NCI-H524 (cell line): ENCODE measurements at places on chromosomes 6 and 20.

DNA sequence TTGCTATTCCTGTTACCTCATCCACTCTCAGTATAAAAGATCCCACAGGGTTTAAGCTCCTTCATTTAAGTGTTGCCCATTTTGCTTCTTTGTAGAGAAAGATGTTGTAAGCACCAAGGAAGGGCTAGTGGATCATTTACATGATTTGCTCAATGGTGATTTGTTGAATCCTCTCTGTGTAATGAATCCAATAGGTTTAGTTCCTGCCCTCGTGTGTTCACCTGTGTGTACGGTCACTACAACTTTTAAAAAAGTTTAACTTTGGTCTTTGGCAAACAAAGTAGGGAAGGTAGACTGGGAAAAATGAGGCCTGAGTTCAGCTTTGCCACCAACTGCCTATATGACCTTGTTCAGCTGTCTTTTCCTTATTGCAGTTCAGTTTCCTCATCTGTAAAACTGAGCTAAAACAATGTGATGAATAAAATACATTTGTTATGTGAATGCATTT lies 51.5 kb downstream of the DHX35 start:
- DNase-seq = no peak

GRCh38 chr20:48354320-48354876 lies 473.4 kb downstream of the PREX1 start:
- no peak for DNase-seq

DNA sequence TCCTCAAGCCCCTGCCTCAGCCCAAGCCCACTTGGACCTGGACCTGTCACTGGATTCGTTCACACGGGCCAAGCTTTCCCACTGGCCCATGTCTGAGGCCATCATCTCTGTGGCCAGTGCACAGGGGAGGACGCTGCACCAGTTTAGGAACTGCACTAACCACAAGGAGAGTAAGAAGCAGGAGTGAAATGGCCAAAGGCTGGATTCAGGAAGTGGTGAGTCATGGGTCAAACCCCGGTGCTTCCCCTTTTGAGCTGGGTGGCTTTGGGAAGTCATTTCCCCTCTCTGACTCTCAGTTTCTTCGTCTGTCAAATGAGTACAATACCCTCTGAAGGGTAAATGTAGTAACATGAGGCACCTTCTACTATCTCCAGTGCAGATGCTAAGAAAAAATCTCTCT lies 87.9 kb downstream of the CD40 start:
- DNase-seq = no peak

DNA sequence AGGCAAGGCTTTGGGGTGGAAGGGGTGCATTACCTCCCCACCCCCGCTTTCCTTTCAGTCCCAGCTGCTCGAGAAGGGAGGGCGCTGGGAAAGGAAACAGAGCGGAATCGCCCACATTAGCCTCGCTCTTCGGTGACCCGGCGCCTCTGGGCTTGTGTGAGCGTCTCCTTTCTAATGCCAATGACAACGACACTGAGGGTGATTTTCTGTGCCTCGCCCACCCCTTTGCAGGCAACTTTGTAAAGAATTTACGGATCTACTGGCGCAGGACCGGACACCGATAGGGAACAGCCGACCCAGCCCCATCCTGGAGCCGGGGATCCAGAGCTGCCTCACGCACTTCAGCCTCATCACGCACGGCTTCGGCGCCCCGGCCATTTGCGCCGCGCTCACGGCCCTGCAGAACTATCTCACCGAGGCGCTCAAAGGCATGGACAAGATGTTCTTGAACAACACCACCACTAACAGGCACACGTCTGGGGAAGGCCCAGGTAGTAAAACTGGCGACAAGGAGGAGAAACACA lies 24.3 kb downstream of the TFAP2B start:
- no peak for DNase-seq

GRCh38 chr6:169289619-169290339 lies 36.1 kb upstream of the THBS2 start:
- DNase-seq = no peak

DNA sequence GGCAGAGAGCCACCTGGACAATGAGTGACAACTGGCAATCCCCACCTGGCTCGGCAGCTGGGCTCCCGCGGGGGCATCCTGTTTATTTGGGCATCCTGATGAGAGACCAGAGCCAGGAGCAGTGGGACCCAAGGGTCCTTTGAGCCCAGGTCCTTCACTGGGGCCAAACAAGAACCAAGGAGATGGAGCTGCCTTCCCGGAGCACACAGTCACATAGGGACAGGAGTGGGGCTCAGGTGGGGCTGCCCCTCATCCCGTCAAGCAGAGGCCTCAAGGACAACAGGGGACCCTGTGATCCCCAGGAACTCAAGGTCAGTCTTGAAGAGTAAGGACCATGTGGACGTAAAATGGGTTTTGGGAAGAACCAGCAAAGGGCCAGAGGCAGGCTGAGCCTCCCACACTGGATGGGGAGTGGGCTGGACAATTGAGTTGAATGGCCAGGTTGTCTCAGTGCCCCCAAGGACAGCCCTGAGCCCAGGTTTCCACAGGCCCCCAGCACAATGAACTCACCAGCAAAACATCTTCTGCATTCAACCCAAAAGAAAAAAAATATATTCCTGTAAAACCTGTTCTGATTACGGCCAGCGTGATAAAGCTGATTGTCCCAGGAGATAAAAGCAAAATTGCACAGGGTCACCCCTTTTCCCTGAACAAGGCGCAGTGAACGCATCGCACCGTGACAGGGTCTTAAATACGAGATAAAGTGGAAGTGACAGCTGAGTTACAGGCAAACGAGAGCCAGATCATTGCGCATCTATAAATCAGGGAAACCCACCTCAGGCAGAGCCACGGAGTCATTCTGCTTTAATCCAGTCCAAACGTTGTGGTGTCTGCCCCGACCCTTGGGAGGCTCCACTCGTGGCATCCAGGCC lies 86.2 kb downstream of the ANKRD60 start:
- DNase-seq = no peak

GRCh38 chr6:41443616-41444525 lies 102.3 kb upstream of the FOXP4 start:
- no peak for DNase-seq

DNA sequence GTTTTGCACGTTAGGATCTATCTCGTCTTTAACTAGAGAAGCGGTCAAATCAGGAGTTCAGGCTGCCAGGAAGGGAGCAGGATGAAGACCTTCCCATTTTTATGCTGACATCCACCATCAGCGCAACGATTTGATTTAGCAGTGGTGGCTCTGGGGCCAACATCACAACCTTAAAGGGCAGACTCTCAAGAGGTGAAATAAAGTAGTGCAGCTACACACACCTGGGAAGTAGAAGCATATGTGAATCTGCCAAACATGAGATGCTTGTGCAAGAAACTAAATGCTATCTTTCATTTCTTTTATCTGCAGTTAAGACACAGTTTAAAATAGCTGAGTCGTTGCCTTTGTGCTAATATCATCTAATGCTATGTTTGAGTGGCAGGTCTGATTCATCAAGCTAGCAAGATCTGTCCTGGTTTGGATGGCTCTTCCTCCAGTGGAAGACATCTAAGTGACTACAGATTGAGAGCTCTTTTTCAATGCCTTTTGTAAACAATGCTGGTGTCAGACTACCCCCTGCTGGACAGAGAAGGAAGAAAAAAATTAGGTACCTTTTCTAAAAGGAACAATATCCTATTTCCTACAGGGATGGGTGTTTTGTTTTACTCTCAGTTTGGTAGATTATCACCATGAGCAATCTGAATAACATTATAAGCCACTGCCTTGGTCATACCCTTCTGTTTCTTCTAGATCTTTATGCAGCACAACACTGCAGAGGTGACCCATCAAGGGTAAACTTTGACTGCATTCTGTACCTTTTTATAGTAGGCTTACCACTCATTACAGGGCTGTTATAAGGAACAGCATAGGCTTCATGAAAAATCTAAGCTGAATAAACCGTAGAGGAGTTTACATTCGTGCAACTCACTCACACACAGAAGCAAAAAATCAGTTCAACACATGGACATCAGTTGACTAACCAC lies 171.6 kb upstream of the FBXL4 start:
- peak; percentile 25 for DNase-seq

GRCh38 chr20:19786311-19786710 lies 28.3 kb downstream of the RIN2 start:
- DNase-seq = peak; percentile 93

GRCh38 chr6:129317931-129318820 lies 391.8 kb downstream of the ARHGAP18 start:
- DNase-seq = peak; percentile 27

DNA sequence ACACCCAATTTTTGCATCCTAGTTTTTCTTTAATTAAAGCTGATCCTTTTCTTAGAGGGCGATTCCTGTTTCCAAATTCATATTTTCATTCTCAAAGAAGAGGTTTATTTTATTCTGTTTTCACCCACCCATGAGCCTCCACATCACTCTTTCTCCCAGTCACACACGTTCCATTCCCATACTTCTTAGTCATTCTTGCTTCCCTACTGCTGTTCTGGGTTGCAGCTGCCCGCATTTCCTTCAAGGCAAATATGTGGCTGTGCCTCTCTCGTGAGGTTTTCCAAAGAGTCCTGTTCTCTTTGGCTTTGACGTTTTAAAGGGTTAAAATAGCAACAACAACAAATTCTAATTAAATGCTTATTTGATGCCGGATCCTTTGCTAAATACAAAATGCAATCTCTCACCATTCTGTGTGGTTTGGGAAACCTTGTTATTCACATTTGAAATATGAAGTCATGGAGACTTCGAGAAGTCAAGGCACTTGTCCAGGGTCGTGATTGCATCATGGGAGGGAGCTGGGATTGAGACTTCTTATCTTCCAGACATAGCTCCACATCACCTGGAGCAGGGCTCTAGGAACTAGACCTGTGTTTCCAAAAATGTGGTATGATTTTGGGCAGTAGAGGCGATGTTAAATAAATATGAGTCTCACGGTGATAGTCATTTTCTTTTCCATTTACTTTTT lies 126.6 kb downstream of the DOK5 start:
- no peak for DNase-seq

DNA sequence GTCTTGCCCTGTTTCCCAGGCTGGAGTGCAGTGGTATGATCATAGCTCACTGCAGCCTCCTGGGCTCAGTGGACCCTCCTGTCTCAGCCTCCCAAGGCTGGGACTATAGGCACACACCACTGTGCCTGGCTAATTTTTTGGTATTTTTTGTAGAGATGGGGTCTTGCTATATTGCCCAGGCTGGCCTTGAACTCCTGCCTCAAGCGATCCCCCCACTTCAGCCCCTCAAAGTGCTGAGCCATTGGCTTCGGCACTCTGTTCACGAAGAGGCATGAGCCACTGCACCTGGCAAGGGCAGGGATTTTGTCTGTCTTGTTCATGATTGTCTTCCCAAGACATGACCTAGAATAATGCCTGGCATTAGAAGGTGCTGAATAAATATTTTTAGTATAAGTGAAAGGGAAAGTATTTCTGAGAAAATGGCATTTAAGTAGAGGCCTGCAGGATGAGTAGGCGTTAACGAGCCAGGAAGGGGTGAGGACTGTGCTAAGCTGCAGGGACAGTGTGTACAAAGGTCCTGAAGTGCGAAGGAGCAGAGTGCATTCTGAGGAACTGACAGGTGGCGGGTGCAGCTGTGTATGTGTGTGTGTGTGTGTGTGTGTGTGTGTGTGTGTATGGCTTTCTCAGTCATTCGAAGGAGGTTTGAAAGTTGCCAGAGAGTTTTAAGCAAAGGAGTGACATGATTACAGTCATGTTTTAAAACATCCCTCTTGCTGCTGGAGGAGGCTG lies 43.0 kb downstream of the VEGFA start:
- peak; percentile 86 for DNase-seq

- no peak for DNase-seq
Measured at GRCh38 chr6:130788954-130789353, 38.3 kb upstream of the SMLR1 start.

GRCh38 chr6:7088076-7088742 lies 19.6 kb upstream of the RREB1 start:
- no peak for DNase-seq

DNA sequence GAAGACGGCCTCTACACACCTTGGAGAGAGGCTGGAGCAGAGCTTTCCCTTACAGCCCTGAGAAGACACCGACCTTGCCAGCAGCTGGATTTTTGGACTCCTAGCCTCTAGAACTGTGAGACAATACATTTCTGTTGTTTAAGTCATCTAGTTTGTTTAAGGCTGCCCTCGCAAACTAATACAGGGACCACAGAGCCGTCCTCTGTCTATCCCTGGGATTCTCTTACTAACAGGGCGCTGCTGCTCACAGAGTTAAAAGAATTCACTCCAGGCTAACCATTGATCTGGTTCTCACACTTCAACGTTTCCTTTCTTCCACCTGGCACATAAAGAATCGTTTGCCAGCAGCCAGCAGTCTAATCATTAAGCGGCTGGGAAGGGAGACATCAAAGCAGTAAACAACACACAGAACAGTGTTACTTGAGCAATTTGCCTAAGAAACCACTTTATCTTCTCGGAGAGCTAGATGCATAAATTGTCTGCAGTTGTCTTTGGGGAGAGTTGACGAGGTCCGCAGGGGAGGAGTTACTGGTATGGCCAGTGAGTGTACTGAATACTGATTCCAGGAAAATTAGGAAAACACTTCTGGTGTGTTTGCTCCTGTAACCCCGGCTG lies 103.5 kb upstream of the AKAP12 start:
- no peak for DNase-seq

DNA sequence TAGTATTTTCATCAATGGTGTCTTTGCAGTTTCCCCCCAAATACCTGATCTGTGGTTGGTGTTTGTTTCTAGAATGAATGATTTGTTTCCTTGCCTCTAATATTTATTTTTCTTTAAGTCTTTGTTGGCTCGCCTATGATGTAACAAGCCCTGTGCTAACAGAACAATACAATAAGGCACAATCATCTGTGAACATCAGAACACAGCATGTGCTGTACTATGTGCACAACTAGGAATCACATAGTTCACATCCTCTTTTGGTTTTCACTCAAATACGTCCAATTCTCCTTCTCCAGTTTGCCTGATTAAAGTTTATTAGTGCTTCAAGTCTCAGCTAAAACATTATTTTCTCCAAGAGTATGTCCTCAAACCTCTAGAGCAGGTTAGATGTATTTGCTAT lies 613.1 kb downstream of the EPHA7 start:
- DNase-seq = no peak

DNA sequence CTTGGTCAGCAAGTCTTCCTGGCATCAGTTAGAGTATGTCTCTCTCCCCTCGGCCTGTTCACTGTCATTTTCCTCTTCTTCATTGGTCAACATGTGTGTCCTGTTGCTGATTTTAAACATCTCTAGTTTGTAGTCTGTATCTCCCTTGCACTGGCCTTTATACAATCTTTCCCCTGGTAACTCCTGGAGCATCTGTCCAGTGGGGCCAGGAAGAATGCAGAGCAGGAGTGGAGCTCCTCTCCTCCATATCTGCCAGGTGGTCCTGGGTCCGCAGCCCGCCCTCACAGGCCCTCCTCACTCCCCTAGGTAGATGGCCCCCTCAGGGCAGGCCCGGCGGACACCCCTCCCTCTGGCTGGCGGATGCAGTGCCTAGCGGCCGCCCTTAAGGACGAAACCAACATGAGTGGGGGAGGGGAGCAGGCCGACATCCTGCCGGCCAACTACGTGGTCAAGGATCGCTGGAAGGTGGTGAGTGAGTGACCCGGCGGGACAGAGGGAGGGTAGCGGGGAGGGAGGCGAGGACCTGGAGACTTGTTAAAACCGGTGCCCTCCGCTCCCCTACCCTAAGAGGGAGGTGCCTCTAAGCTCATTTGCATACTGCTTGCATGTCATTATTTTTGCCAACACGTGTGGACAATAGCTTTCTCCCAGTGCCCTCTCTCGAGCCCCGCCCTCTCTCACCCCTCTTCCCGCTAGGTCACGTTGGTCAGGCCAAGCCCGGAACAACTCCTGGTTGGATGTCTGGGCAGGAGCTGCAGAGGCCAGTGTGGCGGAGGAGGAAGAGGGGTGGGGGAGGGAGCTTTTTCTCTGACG lies 3.2 kb downstream of the TTBK1 start:
- DNase-seq = peak; percentile 70

- DNase-seq = no peak
Measured at GRCh38 chr6:140830666-140831065, 1302.1 kb upstream of the GJE1 start.
